ENCODE measurements at places on chromosomes 6 and 20.

GRCh38 chr20:57317789-57318371, 11.7 kb upstream of the SPO11 start:
- DNase-seq, result no peak

DNA sequence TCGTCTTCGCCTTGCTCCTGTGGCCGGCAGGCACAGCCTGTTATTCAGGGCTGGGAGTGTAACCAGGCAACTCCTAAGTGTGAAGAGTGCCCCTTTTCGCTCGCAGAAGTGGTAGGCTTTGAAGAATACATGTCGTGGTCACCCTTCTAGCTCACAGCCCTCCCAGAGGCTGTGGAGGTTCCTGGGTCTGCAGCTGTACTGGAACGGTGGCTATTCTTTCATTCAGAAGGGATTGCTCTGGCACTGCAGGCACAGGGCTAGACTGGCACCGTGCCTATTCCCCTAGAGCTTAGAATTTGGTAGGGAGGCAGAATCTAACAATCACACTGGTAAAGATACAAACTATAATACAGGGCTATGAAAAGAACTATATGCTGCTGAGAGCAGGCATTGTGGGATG, 1.1 kb upstream of the SRSF12 start:
- no peak for DNase-seq

DNA sequence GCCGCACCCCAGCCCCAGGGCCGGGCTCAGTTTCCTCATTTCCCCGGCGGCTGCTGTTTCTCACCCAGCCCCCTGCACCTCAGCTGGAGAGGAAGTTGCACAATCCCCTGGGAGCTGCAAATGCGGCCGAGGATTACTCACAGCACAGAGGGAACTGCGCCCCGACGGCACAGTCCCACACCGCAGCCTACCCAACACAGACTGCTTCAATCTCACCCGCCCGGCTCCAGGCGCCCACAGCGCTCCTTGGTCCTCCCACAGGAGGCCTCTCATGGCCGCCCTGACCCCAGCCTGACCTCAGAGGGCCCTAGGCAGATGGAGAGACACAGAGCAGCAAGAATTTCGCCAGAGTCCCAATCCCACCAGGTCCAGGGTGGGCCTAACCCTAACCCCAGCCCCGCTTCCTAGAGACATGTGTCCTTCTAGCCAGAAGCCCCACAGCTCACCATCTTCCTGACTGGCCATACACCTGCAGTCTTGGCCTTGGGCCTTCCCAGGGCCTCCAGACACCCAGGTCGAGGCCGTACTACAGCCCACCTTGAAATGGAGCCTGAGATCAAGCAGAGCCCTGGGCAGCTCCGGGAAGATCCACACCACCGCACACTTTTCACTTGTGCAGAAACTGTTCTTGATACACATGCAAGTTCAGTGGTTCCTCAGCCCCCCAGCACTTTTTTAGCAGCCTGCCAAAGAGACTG, 11.7 kb downstream of the TFEB start:
- DNase-seq, result peak; percentile 89

DNA sequence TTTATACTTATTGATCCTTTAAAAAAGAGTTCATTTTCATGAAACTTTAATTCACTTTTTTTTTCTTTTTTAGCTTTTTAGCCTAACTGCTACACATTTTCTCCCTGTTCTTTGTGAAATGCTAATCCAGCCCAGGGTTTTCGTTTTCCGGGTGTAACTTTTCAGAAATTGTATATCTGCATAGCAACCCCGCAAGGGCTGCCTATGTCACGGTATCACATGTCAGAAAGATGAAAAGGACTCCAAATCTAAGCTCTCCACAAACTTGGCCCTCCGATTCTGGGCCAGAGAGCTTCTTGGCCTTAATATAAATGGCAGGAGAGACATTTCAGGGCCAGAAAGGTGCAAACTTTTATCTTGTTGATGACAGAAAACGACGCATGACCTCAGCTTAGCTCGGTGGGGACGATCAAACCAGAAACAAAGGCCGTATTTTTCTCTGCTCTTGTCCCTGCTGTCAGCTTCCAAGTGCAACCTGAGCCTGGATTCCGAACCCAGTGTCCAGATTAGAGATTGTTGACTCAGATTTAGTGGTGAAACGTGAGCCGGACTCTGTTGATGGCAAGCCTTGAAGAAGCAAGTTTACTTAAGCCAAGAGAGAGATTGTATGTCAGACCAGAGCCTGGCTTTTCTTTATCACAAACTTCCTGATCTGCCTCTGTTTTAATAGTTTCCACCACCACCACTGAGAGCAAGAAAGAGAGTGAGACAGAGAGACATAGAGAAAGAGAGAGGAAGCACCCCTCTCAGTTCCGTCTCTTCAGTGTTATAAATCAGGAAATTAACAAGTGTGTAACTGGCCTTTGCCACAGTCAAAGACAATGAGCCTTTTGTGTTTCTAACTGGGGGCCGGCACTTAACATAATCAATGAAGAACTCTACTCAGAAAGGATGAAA, 157.8 kb downstream of the SCML4 start:
- no peak for DNase-seq

GRCh38 chr6:132401618-132402285, 477 bp upstream of the MOXD1 start:
- no peak for DNase-seq

GRCh38 chr20:57620999-57621398, 773 bp upstream of the ZBP1 start:
- DNase-seq, result no peak

- no peak for DNase-seq
Measured at GRCh38 chr6:25280344-25281074, 1.3 kb downstream of the CARMIL1 start.

DNA sequence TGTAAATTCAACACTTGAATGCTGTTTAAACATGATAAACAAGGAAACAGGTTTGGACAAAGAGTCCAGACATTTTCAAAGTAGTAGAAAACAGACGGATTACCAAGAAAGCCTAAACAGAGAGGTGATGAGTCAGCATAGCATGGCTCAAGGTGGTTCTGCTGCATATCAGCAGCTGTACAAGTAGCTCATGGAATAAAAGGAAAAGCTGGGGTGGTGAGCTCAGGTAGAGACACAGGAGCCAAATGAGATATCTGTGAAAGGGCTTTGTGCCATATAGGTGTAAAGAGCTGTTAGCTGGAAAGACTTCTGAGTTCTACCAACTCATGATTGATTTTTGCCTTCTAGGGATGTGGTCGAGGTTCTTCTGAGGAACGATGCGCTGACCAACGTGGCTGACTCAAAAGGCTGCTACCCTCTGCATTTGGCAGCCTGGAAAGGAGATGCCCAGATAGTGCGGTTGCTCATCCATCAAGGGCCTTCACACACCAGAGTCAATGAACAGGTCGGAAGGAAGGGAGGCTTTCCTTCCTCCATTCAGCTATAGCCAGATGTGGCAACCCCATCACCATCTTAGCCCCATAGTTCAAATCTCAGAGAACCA, 80.7 kb downstream of the ANKS1A start:
- DNase-seq, result no peak

GRCh38 chr20:7031222-7031621, 263.7 kb downstream of the BMP2 start:
- DNase-seq, result no peak
